ENCODE measurements at places on chromosomes 5 and 9. TPM values are rescaled to one million over a fixed set of nuclear protein-coding genes. Genes with fewer than 3 reads are reported as not detected.

TAF11L5 gene
- total RNA-seq, result not detected

SYK gene
- 71.6 TPM for total RNA-seq

FOXD4L6 gene
- 0.31 TPM for total RNA-seq

PLAC8L1 gene
- not detected for total RNA-seq

DNA sequence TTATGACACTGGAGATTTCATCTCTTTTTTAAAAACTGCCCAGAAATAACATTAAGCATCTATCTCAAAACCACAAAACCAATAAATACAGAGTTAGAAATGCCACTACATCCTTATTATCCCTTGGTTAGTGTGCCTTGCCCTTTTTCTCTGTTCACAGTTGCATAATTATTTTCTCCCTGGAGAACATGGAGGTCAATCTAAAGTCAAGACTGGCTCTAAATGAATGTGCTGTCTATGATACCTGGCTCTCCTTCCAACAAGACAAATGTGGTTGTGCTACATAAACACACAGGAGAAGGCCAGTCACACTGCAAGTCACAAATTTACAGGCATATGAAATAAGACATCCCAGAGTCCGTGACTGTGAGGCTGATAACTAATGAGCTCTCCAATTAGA is 2.8 kb downstream of the FBN2 start:
- DNase-seq, result peak; percentile 3
- no peaks in the 10 kb centered on the region for H3K4me1 ChIP-seq
- peaks cover 12% of the 10 kb centered on the region for H3K27me3 ChIP-seq
- peaks cover 3% of the 10 kb centered on the region for H3K36me3 ChIP-seq

GRCh38 chr9:15306068-15306756 is 804 bp downstream of the TTC39B start:
- H3K27me3 ChIP-seq, result no peaks in the 10 kb centered on the region
- peak overlapping the region; percentile 66 for H3K4me3 ChIP-seq
- DNase-seq, result peak; percentile 57
- H3K4me1 ChIP-seq, result peaks cover 13% of the 10 kb centered on the region
- no peaks in the 10 kb centered on the region for H3K36me3 ChIP-seq

GRCh38 chr9:15873573-15874177 is 320.8 kb downstream of the CCDC171 start:
- DNase-seq, result peak; percentile 80
- H3K36me3 ChIP-seq, result no peaks in the 10 kb centered on the region
- H3K4me3 ChIP-seq, result no peak overlapping the region

DNA sequence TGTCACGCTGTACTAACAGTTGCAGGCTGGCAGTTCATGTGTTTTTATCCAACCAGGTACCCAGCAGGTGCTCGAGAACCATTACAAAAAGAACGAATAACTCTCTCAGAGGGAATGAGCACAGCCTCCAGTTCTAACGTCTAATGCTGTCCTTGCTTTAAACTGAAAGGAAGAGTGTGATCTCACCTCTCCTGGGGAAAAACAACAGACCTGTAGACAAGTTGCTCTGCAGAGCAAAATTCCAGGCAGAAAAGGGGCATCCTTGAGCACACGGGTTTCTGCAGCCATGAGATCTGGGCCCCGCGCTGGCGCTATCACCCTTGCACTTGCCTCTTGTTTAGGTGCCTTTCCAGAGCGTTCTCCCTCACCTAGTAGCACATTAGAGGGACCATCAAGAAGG is 92.5 kb upstream of the DNAH5 start:
- H3K36me3 ChIP-seq, result no peaks in the 10 kb centered on the region
- peaks cover 5% of the 10 kb centered on the region for H3K27me3 ChIP-seq
- DNase-seq, result no peak
- no peak overlapping the region for H3K4me3 ChIP-seq
- H3K27ac ChIP-seq, result no peak overlapping the region
- H3K4me1 ChIP-seq, result peaks cover 10% of the 10 kb centered on the region

DNA sequence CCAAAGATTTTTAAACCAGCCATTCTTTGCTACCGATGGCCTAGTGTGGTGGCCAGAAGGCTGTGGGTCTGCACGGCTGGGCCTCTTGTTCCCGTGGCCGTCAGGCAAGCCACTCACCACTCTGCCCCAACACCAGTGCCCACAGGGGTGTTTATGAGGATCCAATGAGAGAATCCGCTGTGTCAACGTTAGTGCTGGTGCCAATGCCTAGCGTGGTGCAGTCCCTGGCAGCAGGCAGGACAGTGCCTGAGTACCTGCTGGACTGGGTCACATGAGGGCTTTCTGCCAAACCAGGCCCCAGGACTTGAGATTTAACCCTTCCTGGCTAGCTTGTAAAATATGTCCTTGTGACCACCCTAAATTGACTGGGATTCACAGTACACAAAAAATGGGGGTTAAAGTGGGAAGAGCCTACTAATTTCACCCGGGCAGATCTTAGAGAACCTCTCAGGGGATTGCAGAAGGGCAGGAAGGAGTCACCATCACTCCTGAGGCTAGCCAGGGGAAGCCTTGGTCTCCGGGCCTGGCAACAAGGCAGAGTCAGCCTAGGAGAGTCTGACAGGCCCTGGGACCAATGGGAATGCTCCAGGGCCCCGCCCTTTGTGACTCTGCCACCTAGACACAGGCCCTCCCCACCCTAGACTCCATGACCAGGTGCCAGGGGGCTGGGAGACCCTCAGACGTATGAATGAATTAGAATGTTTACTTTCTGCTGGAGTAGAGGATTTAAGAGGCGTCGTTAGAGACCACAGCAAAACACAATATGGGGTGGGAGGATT is 63.2 kb upstream of the FSTL4 start:
- no peaks in the 10 kb centered on the region for H3K4me1 ChIP-seq
- H3K27ac ChIP-seq, result no peak overlapping the region
- no peaks in the 10 kb centered on the region for H3K36me3 ChIP-seq

DNA sequence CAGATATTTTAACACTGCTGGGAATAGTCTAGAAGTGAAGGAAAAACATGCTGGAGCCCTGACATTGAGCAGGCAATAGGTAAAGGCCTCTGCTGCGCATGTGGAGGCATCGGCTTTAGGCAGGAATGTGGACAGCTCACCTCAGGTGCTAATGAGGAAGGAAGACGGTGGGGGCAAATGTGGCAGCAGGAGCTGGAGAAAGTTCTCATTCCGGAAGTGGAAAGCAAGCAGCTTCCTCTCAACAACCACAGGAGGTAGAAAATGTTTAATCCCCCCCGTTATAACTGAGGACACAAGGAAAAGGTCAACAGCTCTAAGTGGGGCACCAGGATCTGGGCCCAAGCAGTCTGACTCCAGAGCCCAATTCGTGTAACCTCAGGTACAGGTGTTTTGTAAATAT is 7.6 kb upstream of the RPS14 start:
- no peaks in the 10 kb centered on the region for H3K27me3 ChIP-seq
- no peak overlapping the region for H3K27ac ChIP-seq
- no peak overlapping the region for H3K4me3 ChIP-seq
- H3K4me1 ChIP-seq, result peaks cover 2% of the 10 kb centered on the region
- DNase-seq, result no peak
